ENCODE measurements at places on chromosomes 4 and X.
A peak's percentile ranks its signal among the peaks of the same experiment; 100 is the strongest.

DNA sequence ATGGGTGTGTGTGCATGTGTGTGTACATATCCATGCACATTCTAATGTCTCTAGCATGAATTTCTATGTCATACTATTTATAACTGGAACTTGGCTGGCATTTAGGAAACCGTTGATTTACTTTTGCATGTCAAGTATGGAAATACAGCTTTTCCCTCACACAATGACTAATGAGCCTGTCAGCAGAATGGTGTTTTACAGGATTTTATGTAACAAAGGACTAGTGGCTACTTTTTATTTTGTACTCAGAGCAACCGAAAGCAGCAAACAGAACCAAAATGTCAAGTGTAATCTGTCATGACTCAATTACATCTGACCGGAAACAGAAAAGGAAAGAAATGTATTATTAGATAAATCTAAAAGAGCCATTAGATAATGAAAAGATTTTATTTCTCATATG lies 1911.5 kb upstream of the AGA start:
- DNase-seq: no peak

DNA sequence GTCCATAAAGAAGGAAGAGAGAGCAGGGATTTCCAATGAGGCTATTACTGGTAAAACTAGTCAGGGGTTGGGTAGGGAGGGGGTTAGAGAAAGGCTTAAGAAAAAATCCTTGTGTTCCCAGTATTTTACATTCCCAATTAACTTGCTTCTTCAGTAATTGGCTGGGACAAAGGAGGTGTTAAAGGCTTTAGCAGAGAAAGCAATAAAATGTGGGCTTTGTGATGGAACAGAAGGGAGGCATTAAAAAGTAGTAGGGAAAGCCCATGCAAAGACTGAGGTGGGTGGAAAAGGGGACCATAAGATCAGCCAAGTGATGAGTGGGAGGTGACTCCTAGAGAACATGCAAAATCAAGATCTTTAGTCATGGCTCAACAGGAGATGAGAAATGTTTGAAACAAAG lies 1467.2 kb downstream of the RPA4 start:
- no peak for DNase-seq

- DNase-seq: peak; percentile 62
These were observed at the start of gene SEL1L3 for GRCh38 chr4:25862411-25863346. TSS of gene SEL1L3 (minus strand) at chr4:25862988. CDS start at chr4:25862836, 152 bp downstream.

- DNase-seq: no peak
These were observed 2.4 kb upstream of the SLC9A6 start for GRCh38 chrX:135982860-135983259.

- no peak for DNase-seq
These were observed 16.6 kb upstream of the HPGD start for GRCh38 chr4:174538876-174539250.

GRCh38 chrX:3066555-3066954 lies 25.3 kb downstream of the ARSF start:
- DNase-seq: no peak

- no peak for DNase-seq
These were observed 50.1 kb downstream of the ADD1 start for GRCh38 chr4:2893772-2894171.

DNA sequence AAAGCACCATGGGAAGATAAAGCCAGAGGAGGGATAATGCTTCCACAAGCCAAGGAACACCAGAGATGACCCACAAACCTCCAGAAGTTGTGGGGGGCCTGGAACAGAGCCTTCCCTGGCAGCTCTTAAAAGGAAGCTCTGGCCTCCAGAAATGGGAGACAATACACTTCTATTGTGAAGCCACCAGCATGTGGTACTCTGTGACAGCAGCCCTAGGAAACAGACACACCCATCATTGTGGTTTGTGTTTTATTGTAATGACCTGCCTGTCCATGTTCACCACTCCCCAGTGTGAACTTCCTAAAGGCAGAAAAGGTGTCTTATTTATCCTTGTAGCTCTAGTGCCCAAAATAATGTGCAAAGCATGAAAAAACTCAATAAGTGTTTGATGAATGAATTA lies 264.1 kb upstream of the GATB start:
- no peak for DNase-seq

DNA sequence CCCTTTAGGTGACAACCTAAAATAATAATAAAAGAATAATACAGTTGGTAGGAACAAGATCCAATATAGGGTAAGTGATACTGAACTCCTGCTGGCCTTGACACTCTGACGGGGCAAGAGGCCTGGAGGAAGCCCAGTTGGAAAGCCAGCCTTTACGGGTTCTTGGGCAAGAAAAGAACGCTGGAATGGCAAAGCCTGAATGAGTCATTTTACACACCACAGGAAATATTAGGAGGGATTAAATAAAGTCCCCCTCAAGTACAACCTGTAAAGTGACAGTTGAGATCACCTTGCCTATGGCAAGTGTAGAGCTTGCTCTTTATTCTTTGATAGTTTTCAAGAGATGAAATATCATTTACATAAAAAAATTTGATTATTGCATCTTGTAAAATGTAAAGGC lies 244.5 kb upstream of the TLL1 start:
- no peak for DNase-seq

DNA sequence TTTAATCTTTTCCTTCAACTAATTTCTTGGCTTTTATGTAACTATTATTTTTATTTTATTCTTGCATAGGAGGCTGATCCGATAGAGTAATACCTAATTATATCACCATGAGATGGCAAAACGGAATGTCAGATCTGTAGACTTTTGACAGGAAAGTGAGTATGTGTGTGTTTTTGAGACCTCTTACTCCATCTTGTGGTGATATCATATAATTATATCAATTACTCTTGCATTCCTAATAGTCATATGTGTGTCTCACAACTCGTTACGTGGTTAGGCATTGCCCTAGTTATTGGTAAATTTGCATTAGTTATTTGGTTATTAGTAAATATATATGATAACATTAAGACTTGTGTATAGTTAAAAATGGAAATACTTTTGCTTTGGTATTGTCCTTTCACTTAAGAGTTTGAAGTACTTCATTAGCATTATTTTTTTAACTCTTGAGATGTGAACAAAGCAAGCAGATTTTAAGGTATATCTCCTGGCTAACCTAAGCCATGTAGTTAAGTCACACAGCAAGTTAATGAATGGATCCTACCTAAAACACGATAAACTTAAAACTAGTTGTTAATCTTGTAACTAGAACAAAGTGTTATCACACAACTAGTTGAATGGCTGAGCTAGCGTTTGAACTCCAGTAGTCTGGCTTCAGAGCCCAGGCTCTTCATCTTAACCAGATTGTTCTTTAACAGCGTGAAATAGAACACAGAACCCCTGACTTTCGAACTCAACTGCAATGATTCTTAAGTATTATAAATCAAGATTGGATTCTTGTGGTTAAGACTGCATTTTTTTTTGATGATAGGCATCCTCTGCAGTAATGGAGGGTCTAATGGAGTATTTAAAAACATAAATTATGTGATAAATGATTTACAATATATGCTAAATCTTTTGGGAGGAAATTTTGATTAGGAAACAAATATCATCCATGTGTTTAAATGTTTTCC lies 67.1 kb downstream of the PGRMC2 start:
- no peak for DNase-seq

DNA sequence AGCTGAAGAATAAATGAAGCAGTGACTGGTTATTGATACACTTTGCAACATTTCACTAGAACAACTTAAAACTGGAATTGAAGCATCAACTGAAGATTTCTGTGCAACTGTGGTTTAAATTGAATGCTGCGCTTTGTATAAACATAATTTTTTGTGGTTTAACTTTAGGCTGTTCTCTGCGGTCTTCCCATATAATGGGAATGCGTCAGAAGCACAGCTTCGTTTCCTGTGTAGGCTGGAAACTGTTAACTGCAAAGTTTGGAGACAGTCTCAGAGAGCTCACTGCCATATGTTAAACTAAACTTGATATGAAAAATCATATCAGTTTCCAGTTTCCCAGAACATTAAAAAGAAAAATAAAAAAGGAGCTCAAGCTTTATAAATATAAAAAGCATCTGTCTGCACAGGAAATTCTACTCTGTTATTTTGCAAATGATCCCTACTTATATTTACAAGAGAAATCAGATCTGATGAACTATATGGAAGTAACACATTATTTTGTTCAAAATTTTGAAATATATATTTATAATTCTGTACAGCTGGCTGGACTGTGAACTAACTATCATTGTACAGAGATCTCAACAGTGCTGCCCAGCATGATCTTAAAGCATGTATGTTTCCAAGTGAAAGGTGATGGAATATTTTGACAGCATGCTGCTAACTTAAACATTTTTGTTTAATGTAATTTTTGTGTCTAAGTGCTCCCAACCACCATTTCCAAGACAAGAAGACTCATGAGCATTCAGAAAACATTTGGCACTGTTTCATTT lies 139.9 kb downstream of the NDST3 start:
- DNase-seq: no peak

DNA sequence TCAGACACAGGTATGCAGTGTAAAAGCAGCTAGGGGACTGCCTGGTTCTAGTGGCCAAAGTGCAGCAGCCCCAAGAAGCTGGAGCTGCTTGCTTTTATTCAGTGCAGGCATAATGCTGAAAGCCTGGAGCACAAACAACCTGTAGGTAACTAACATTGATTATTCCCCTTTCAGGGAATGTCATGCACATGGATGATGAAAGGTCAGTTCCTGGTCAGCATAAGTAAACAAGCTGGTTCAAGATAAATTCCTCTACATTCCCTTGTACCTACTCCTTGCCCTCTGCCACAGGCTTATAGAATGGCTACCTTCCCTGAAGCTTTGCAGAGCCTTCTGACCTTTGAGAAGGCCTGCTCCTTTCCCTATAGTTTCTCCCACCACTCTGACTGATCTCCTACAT lies 1318.5 kb upstream of the ADGRL3 start:
- no peak for DNase-seq

- DNase-seq: no peak
These were observed 23.4 kb upstream of the CT47A1 start for GRCh38 chrX:121008920-121009319.

All from CD4-positive, alpha-beta T cell treated with Interferon gamma for 1 hour (primary cell).